EH (cell line): ENCODE measurements at places on chromosomes 16 and 17.

- DNase-seq: peak; percentile 59
Observed at GRCh38 chr16:31093132-31093703, 1.4 kb downstream of the VKORC1 start.

GRCh38 chr17:18970582-18971480 lies 18.9 kb downstream of the SLC5A10 start:
- DNase-seq: no peak

DNA sequence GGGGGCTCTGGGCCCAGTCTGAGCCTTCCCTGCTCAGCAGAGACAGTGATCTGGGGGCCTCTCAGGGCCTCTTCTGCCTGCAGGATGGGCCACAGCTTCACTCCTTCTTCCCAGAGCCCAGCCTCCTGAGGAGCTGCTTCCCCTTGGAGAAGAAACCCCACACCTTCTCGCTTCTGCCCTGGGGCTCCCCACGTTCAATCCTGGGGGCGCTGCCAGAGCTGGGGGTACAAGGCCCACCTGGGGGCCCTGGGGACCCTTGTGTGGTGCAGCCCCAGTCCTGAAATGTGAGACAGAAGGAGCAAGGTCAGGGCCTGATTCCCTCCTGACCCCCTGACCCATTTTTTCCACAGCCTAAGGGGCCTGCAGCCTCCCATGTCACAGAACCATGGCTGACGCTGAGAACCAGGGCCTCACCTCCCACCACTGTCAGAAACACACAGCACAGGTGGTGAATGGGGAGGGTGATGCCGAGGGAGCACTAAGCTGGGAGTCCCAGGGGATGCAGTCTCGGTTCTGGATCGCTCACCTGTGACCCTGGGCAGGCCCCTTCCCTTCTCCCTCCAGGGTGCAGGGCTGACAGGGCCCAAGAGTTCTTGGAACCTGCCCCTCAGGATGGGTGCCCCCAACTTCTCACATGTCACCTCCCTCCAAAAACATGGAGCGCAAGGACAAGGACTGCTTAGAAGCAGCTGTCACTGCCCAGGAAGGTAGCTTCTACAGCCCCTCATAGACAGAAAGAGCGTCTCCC lies 21.6 kb upstream of the MPO start:
- DNase-seq: no peak

DNA sequence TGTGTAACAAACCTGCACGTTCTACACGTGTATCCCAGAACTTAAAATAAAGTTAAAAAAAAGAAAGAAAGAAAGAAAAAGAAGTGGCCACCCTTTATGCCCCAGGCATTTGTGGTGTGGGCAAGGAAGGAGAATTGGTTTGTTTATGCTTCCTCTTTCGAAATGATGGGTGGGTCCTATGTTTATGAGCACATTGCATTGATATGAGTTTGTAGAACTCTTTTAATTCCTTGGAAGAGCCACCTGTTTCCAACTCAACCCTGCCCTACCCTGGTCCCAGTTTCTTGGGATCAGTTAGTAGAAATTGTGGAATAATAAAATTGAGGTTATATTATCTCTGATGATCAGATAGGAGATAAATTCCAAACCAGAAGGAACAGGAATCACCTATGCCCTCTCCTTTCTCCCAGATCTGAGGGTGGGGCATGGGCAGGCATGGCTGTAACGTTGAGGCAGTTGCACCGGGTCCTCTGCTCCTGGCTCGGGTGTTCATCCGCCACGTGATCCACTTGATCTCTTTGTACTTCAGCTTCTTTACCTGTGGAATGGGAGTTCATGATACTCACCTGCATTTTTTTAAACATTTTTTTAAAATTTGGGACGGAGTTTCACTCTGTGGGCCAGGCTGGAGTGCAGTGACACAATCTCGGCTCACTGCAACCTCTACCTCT lies 15.9 kb downstream of the CHAD start:
- peak; percentile 41 for DNase-seq

DNA sequence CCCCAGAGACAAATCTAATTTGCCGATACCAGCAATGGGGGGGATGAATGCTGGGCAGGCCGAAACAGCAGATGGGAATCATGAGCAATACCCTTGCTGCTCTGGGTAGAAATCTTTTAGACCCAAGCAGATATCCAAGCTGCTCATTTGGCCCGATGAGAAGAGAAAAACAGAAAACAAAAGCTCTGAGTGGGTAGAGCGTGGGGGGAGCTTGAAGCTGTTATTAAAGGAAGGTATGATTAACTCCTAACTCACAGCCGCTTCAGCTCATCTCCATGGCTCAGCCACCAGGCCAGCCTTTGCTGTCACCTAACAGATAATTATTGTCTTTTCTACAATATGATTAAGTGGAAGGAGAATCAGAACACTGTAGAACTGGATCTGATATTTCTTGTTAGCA lies 58.3 kb downstream of the VPS35L start:
- DNase-seq: peak; percentile 29

DNA sequence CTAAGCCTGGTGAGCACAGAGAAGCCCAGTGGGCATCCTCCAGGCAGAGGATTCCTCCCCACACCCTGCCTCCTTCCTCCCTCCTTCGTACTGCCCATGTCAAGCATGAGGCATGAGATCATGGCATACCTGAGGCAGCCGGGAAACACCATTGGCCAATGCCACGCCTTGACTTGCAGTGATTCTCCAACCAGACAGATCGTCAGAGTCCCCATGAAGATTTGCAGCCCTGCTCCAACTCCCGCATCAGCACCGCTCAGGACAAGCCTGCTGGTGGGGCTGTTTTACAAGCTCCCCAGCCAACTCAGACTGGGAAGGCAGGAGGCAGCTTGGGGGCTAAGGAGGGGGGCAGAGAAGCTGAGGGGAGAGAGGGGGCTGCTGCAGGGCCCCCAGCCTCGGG lies 2.9 kb upstream of the KRT16 start:
- peak; percentile 18 for DNase-seq

DNA sequence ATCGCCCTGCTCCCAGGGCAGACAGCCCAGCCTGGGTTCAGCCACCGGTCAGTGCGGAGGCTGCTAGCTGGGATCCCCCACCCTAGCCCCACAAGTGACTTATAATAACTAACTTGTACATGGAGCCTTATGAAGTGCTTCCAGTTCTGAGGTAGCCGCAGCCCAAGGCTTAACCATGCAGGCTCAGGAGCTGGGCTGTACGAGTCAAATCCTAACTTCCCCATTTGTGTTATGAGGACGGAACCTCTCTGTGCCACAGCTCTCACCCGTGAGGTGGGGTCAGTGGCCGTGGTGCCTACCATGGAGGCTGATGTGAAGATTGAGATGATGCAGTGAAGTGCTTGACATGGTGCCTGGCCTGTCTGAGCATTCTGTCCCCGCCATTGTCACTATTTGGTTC lies 27.8 kb upstream of the GOSR2 start:
- DNase-seq: no peak

DNA sequence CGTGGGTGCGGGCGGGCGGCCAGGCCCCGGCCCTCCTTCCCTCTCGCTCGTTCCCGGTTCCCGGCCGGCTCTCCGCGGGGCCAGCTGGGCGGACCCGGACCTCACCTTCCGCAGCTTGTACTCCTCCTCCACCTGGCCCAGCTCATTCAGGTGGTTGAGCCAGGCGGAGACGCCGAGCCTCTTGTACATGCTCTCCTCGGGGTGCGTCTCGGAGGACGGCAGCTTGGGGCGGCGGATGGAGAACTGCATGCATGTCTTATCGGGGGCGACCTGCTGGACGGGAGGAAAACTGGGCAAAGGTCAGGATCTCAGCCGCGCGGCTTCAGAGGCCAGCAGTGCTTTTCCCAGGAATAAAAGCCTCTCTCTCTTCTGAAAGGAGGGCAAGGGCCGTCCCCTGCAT lies 85.4 kb downstream of the TBC1D16 start:
- no peak for DNase-seq

DNA sequence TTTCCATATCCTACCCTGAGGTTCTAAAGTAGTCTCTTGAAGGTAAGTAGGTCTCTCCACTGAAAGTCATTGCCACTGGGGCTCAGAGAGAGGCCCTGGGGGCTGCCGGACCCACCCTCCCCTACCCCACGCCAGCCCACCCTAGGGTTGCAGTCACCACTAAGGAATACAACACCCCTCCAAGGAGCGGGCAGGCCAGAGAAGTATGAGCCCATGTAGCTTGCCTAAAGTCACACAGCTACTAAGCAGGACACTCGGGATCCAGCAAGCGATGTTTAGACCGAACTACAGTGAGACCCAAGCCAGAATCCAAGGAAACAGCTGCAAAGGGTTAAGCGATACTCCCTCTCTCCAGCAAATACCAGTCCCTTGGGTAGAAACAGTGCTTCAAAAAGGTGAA lies 27.0 kb downstream of the C16orf78 start:
- DNase-seq: no peak

DNA sequence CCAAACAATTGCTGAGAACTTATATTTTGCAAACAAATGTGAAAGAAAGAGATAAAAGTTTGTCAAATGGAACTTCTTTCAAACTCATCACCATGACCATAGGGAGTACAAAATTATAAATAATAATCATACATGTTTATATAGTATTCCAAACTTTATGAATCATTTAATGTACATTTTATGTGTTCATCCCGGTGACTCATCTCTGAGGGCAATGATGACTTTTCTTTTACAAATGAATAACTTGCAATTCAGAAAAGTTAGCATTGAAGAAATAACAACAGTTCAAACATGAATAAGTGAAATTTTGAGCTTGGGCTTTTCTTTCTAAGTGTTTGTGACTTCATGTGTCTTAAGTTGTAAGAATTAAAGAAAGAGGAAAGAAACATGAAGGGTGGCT lies 66.3 kb upstream of the CDH8 start:
- DNase-seq: no peak

- DNase-seq: no peak
Observed at GRCh38 chr17:29573871-29574731, 5.6 kb downstream of the TP53I13 start.

- DNase-seq: no peak
Observed at GRCh38 chr16:87380403-87380802, 3.2 kb downstream of the FBXO31 start.

DNA sequence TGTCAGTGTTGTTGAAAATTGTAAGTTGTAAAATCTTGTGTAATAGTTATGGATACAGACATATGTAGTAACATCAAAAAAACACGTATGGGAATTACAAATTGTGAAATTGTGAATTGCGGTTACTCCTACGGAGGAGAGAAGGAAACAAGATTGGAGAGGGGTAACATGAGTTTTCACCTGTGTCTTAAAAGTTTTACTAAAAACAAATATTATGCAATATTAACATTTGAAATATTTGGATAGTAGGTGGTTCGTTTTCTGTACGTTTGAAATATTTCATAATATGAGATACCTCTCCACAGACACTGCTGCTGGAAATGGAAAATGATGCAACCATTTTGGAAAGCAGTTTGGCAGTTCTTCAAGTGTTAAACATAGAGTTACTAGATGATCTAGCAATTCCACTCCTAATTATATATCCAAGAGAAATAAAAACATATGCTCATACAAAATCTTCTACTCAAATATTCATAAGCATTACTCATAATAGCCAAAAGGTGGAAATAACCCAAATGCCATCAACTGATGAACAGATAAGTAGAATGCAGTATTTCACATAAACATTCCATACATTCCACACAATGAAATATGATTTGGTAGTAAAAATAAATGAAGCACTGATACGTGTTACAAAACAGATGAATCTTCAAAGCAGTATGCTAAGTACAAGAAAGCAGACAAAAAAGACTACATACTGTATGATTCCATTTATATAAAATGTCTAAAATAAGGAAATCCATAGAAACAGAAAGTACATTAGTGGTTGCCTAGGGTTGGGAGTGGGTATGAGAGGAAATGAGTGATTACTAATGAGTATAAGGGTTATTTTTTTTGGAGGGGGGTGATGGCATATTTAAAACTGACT lies 40.7 kb upstream of the ABCA10 start:
- DNase-seq: peak; percentile 83

GRCh38 chr17:79085154-79085920 lies 10.7 kb downstream of the ENGASE start:
- no peak for DNase-seq

DNA sequence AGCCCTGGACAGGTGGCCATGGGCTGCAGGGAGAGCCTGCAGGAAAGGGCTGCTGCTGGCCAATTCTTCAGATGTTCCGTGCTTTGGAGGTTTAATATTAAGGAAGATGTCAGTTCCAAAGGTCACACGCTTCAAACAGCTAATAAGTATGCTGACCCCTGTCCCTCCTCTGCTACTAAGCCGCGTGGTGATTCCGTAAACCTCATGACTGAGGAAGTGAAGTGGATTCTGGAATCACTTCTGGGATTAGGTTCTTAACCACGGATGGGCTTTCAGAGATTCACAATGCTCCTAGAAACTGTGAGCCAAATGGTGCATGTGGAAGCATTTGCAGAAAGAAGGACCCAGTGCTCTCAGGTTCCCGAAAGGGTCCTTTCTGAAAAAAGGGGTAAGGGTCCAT lies 28.5 kb upstream of the ERN1 start:
- DNase-seq: no peak

DNA sequence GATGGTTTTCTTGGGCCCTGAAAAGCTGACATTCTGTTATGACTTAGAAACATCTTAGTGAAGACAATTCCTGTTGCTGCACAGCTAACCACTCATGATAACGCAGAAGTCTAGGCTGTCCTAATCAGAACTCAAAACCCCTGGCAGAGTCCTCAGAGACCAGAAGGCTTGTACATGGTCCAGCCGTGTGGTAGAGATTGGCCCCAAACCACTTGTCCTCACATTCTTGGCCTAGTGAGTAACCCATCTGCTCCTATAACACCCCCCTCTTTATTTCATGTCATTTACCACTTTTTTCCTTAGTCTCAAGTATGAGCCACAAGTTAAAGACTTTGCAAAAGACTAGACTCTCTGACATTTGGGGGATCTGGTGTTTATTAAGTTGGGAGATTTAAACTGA lies 116.5 kb upstream of the ADAMTS18 start:
- no peak for DNase-seq

- DNase-seq: peak; percentile 67
Observed at GRCh38 chr16:50234771-50235556, 31.4 kb upstream of the ADCY7 start.

DNA sequence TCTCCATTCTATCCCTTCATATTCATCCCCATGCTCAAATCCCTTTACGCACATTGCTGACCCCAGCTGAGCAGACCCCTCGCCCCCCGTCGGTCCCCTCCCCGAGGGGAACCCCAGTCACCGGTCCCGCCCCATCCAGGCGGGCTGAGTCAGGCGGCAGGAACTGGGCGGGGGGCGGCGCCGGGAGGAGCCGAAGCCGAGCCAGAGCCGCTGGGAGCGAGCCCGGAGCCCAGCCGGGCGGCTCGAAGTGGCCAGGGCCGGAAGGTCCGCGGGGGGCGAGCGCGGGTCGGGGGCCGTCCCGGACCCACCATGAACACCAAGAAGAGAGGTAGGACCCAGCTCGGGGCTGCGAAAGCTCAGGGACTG lies 8.6 kb downstream of the RIPOR1 start:
- DNase-seq: peak; percentile 66

DNA sequence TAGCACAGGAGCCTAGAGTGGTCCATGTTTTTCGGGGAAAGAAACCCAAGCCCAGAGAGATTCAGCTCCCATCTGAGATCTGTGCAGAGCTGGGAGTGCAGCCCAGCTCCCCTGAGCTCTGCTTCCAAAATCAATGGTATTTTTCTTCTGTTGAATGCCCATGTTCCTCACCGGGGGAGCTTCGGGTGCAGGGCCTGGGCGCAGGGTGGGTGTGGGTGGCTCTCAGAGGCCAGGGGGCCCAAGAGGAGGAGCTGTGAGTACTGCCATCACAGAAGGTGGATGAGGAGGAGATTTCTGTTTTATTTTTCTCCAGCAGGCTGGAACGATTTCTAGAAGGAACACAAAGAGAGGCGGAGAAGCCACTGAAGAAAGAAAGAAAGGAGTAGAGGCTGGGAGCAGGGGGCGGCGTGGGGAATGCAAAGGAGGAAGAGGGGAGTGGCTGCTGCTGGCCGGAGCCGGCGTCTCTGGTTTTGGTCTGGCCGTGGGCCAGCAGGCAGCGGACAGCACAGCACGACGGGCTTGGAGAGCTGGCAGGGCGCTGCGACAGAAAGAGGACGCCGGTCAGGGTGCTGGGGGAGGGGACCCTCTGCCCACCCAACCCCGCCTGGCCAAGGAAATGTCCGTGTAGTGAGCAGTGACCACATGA lies 76.2 kb upstream of the KSR1 start:
- peak; percentile 77 for DNase-seq
